Psoas muscle (tissue), 8 donors: ENCODE measurements at places on chromosomes 5 and 9. TPM values are rescaled to one million over a fixed set of nuclear protein-coding genes. Genes with fewer than 3 reads are reported as not detected.

The IFNA13 gene
- polyA plus RNA-seq, result not detected

The ARSI gene
- polyA plus RNA-seq, result not detected

The ANXA2R gene
- 1.8 TPM for polyA plus RNA-seq

The SLCO4C1 gene
- under 0.01 TPM for polyA plus RNA-seq

The COX7C gene
- 1,731 TPM for polyA plus RNA-seq

The TERT gene
- polyA plus RNA-seq, result not detected

The PCDHB4 gene
- 0.37 TPM for polyA plus RNA-seq

The KIF4B gene
- polyA plus RNA-seq, result not detected

The CAPSL gene
- polyA plus RNA-seq, result not detected

The ASPN gene
- polyA plus RNA-seq, result 1.2 TPM

The KCNT1 gene
- 1.1 TPM for polyA plus RNA-seq

The BTNL3 gene
- 0.09 TPM for polyA plus RNA-seq

The DPM2 gene
- polyA plus RNA-seq, result 16.6 TPM

- no peaks in the 10 kb centered on the region for H3K36me3 ChIP-seq
- no peak overlapping the region for H3K4me3 ChIP-seq
- peaks cover 4% of the 10 kb centered on the region for H3K4me1 ChIP-seq
Observed at GRCh38 chr9:76115396-76115795, 224.9 kb downstream of the PCSK5 start.

- H3K27me3 ChIP-seq, result no peaks in the 10 kb centered on the region
- no peak for DNase-seq
- H3K27ac ChIP-seq, result no peak overlapping the region
- no peaks in the 10 kb centered on the region for H3K36me3 ChIP-seq
- H3K4me1 ChIP-seq, result no peaks in the 10 kb centered on the region
Observed at GRCh38 chr5:103569313-103570060, 6.9 kb upstream of the NUDT12 start.

GRCh38 chr5:73733219-73733618 lies 107.2 kb downstream of the ARHGEF28 start:
- no peaks in the 10 kb centered on the region for H3K36me3 ChIP-seq
- H3K27me3 ChIP-seq, result no peaks in the 10 kb centered on the region
- no peak overlapping the region for H3K27ac ChIP-seq
- H3K4me1 ChIP-seq, result no peaks in the 10 kb centered on the region
- no peak overlapping the region for H3K4me3 ChIP-seq
- no peak for DNase-seq

- no peak for DNase-seq
- H3K36me3 ChIP-seq, result no peaks in the 10 kb centered on the region
- H3K27ac ChIP-seq, result no peak overlapping the region
- no peak overlapping the region for H3K4me3 ChIP-seq
Observed at GRCh38 chr9:91727316-91727861, 222.6 kb downstream of the ROR2 start.

GRCh38 chr5:68227532-68228160 lies 12.1 kb downstream of the PIK3R1 start:
- H3K4me3 ChIP-seq, result no peak overlapping the region
- H3K4me1 ChIP-seq, result peaks cover 75% of the 10 kb centered on the region
- DNase-seq, result no peak
- peaks cover 27% of the 10 kb centered on the region for H3K36me3 ChIP-seq

GRCh38 chr5:127563136-127563535 lies 45.7 kb downstream of the PRRC1 start:
- peaks cover 31% of the 10 kb centered on the region for H3K4me1 ChIP-seq
- H3K27me3 ChIP-seq, result no peaks in the 10 kb centered on the region
- H3K4me3 ChIP-seq, result no peak overlapping the region
- no peak for DNase-seq

GRCh38 chr9:5459289-5459829 lies 9.0 kb downstream of the CD274 start:
- peaks cover 5% of the 10 kb centered on the region for H3K36me3 ChIP-seq
- H3K27me3 ChIP-seq, result no peaks in the 10 kb centered on the region
- H3K27ac ChIP-seq, result no peak overlapping the region

DNA sequence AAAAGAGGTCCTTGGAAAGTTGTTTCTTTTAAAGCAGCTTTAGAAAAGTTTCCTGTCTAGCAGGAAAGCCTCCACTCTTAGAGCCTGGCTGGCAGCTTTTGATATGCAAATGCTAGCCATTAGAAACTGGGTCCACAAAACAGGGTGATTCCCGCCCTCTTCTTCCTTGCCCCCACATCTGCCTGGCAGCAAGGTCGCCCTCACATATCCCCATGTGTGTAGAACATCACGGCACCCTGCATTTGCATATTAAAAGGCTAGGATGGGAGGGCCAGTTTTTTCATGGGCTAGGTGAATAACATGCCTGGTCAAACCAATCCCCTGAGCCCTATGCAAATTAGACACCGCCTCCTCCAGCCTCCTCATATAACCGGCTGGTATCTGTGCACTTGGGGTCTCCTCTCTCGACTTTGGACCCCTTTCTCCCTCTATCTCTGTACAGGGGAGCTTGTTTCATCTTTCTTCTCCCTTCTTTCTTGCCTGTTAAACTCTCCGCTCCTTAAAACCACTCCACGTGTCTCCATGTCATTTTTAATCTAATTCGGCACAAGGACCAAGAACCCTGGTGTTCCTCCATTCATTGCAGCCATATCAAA lies 426.8 kb upstream of the CTNND2 start:
- H3K36me3 ChIP-seq, result no peaks in the 10 kb centered on the region
- H3K4me1 ChIP-seq, result no peaks in the 10 kb centered on the region
- H3K27ac ChIP-seq, result no peak overlapping the region
- no peak overlapping the region for H3K4me3 ChIP-seq
- no peaks in the 10 kb centered on the region for H3K27me3 ChIP-seq

GRCh38 chr9:72703574-72703973 lies 182.2 kb downstream of the TMC1 start:
- DNase-seq, result no peak
- H3K36me3 ChIP-seq, result no peaks in the 10 kb centered on the region
- H3K27ac ChIP-seq, result no peak overlapping the region
- no peaks in the 10 kb centered on the region for H3K4me1 ChIP-seq
- no peaks in the 10 kb centered on the region for H3K27me3 ChIP-seq

DNA sequence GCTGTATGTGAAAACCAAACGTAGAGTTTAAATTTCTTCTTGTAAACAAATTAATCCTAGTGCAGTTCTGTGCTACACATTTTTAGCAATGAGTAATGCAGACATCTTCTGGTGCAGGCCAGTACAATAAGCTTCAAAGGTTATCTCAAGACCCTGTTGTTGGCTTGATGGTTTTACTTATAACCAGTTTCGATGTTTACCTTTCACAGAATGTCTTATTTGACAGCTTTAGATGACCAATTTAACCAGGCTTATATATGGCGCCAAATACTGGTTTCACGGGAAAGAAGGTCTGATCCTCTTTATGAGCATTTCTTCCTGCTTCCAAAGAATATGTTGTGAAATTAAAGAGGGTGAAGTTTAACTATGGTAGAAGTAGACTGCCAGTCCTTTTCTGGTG lies 9.9 kb downstream of the ZFAND5 start:
- DNase-seq, result no peak
- H3K36me3 ChIP-seq, result peaks cover 85% of the 10 kb centered on the region
- H3K27me3 ChIP-seq, result no peaks in the 10 kb centered on the region
- no peak overlapping the region for H3K4me3 ChIP-seq
- peak overlapping the region; percentile 99 for H3K27ac ChIP-seq
- peaks cover 89% of the 10 kb centered on the region for H3K4me1 ChIP-seq

DNA sequence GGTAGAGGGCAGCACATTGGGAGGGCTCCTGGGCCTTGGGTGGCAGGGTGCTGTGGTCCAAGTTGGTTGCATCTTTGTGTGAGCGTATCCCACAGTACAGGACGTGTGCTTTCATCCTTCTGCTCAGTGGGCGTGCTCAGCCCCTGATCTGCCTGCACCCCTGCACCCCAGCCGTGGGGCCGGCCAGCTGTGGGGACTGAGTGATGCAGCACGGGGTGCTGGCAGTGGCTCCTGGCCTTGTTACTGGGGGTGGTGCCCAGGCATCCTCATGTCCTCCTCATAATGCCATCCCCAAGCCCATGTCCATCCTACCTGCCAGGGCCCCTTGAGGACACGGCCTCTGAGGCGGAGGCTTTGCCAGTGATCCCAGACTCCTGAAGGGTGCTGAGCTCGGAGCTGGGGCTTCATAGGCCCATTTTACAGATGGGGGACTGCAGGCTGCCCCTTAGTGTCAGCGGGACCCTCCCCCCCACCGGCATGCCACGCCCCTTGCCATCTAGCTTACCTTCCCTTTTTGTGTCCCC lies 100.7 kb downstream of the PHF2 start:
- H3K36me3 ChIP-seq, result peaks cover 54% of the 10 kb centered on the region
- no peaks in the 10 kb centered on the region for H3K4me1 ChIP-seq
- no peaks in the 10 kb centered on the region for H3K27me3 ChIP-seq
- no peak overlapping the region for H3K27ac ChIP-seq
- H3K4me3 ChIP-seq, result no peak overlapping the region

- no peaks in the 10 kb centered on the region for H3K27me3 ChIP-seq
- DNase-seq, result no peak
- H3K4me3 ChIP-seq, result no peak overlapping the region
- H3K36me3 ChIP-seq, result no peaks in the 10 kb centered on the region
- H3K27ac ChIP-seq, result no peak overlapping the region
- no peaks in the 10 kb centered on the region for H3K4me1 ChIP-seq
Observed at GRCh38 chr9:99778308-99778707, 43.4 kb upstream of the NR4A3 start.

DNA sequence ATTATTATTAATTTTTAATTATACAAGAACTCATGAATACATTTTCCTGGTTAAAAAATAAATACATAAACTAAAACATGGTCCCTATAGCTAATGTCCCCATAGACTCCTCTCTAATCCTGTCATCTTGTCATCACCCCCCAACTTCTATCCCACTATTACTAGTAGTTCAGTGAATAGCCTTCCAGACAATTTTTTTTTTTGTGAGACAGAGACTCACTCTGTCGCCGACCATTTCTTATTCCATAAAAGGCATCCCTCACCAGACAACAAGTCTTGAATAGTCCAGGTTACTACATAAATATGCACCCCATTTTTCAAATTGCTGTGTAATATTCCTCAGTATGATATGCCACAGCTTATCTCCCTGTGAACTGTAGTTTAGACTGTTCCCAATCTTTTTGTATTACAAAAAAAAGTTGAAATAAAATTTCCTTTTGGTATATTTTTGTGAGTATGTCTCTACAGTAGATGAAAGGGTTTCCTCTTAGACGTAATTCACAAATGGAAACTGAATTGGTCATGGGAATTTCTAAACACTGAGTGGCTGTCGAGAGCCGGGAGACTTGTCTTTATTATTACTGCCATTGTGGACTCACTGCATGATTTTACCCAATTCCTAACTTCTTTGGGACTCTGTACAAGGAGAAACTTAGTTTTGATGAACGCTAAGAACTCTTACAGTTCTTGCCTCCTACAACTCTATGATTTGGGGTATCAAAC lies 6.4 kb upstream of the ABLIM3 start:
- DNase-seq, result no peak
- no peaks in the 10 kb centered on the region for H3K27me3 ChIP-seq
- no peaks in the 10 kb centered on the region for H3K36me3 ChIP-seq

- no peaks in the 10 kb centered on the region for H3K36me3 ChIP-seq
- no peaks in the 10 kb centered on the region for H3K27me3 ChIP-seq
- peak; percentile 41 for DNase-seq
- peak overlapping the region; percentile 75 for H3K4me3 ChIP-seq
- H3K4me1 ChIP-seq, result peaks cover 13% of the 10 kb centered on the region
Observed at GRCh38 chr9:74497748-74498620, 849 bp downstream of the RORB start.

DNA sequence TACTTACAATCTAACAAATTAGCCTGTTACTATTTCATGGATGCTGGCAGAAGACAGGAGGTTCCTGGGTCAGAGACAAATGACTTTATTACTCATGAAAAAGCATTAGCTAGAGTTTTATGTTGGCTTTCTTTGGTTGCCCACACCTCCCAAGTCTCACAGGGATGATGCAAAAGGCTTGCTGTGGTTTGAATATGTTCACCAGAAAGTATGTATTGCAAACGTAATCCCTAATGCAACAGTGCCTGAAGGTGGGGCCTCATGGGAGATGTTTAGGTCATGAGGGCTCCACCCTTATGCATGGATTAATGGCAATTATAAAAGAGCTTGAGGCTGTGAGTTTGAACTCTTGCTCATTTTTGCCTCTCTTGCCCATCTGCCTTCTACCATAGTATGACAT lies 28.5 kb downstream of the DPYSL3 start:
- H3K27ac ChIP-seq, result no peak overlapping the region
- H3K4me1 ChIP-seq, result no peaks in the 10 kb centered on the region
- no peak for DNase-seq
- no peaks in the 10 kb centered on the region for H3K27me3 ChIP-seq
- no peaks in the 10 kb centered on the region for H3K36me3 ChIP-seq

- H3K27me3 ChIP-seq, result no peaks in the 10 kb centered on the region
- peaks cover 14% of the 10 kb centered on the region for H3K4me1 ChIP-seq
- no peak overlapping the region for H3K4me3 ChIP-seq
- no peak overlapping the region for H3K27ac ChIP-seq
Observed at GRCh38 chr9:93108291-93109041, 12.4 kb downstream of the CARD19 start.

DNA sequence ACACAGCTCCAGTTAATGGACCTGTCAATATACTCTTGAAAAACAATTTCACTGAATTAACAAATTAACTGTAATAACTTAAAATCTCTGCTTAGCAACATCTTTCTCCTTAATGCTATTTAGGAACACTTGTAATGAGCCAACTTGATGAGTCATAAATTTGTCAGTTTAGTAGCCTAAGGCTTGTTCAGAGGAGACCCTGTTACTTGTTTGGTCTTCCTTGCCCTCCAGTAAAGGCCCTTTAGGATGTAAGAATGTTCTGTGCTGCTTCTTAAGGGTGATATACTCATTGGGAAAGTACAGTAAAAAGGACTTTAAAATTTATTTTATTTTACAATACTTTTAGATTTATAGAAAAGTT lies 11.4 kb upstream of the MATR3 start:
- peaks cover 82% of the 10 kb centered on the region for H3K36me3 ChIP-seq
- DNase-seq, result no peak
- H3K27me3 ChIP-seq, result no peaks in the 10 kb centered on the region
- peak overlapping the region; percentile 51 for H3K27ac ChIP-seq

DNA sequence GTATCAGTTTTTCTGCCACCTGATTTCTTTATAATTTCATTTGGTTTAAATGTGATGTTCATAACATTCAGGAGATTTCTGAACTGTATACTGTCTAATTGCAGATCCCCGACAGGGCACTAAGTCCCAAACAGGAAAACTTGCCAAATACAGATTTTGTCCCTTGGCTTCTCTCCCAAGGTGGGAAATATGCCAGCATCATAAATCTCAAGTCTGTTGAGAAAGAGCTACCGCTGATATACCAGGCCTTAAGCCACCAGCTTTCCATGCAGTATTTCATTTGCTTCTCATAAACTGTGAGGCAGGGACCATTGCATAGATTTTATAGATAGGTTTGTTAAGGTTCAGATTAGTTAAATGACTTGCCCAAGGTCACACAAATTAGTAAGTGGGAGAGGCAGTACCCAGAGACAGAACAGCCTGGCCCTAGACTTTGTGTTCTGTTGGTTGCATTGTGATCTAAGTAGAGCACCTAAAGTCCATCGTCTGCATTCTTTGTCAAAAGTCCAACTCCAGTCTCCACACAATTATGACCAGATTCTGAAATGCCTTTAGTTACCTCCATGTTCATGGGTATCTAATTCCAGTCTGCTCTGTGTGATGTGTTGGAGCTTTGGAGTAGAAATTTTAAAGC lies 16.2 kb downstream of the GPR21 start:
- no peak for DNase-seq
- H3K4me3 ChIP-seq, result no peak overlapping the region
- H3K36me3 ChIP-seq, result peaks cover 2% of the 10 kb centered on the region
- H3K27ac ChIP-seq, result peak overlapping the region; percentile 3
- peaks cover 27% of the 10 kb centered on the region for H3K4me1 ChIP-seq
